ENCODE measurements at places on chromosomes 5 and 9.

- peak; percentile 70 for DNase-seq
Observed at GRCh38 chr9:114097613-114098020, 1.5 kb downstream of the KIF12 start.

DNA sequence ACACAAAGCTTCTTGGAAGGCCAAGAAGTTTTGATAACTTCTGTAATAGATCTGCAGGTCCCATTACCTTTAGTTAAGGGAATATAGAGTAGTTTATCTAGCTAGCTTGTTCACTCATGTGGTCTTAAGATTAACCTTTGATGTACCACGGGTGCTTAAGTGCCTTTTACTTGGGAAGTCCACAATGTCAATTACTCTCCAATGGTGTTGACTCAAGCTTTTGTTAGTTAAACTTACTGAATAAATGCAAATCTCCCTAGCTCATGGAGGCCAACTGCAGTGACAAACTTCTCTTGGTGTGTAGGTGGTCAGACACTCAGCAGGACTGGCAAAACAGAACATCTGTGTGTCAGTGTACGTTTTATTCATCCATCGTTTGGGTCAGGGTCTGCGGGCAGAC is 501.5 kb downstream of the ELAVL2 start:
- no peak for DNase-seq

DNA sequence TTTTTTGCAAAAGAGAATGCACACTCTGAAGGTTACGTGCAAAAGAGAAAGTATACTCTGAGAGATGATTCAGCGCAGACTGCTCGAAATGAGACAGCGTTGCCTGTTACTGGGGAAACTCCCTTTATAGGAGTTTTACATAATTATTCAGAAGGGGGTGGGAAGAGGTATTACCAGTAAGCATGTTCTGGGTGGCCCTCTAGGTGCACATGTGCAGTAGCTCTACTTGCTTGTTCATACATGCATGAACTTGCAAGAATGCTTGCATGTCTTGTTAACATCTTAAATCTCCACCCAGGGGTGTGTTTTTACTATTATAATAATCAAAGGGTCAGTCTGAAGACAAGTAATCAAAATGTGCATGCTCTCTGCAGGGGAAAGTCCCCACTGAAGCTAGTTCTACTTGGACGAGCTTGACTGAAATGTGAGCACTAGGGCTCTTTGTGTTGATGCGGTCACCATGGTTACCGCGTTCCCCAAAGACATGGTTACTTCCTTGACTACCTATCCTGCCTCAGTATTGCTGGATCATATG is 75.5 kb downstream of the SGCD start:
- DNase-seq: peak; percentile 64

DNA sequence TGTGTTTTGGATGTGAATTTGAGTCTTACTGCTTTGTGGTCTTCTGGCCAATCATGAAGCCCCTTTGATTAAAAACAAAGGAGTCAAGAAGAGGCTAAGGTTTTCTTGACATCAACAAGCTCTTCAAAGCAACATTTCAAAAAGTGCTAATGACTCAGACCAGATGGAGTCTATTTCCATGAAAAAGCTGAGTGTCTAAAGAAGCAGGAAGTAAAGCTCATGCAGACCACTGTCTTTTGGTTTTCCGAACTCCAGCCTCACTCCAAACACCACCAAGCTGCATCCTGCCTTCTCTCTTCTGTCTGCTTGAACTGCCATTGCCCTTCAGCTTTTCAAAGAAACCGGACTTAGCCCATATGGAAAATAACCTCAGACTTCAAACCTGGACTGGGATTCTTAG is 115.2 kb downstream of the PRDM6 start:
- DNase-seq: no peak

DNA sequence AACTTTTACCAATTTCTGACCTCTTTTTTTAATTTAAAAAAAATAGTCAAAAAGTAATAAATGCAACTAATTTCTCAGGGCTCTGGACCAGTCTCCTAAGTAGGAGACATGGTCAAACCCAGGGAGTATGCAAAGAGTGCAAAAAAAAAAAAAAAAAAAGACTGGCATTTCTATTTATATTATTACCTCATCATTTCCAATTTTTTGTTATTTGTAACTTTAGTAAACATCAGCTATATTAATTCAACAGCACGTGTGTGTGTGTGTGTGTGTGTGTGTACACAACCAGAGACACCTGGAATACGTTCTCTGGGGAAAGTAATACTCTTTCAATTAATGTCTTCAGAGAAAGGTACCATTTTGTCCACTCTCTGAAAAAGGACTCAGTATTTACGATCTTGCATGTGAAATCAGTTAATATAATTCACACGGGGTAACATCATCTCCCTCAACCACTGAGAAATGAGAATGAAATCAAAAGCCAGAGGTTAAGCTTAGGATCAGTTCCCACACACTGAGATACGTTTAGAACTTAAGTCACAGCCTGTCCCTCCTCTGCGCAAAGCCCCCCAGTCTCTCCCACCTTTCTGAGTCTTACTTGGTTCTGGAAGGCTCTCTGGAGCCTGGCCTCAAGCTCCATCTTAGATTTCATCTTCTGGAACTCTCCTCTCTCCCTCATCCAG is 21.9 kb downstream of the ZNF608 start:
- DNase-seq: peak; percentile 56

DNA sequence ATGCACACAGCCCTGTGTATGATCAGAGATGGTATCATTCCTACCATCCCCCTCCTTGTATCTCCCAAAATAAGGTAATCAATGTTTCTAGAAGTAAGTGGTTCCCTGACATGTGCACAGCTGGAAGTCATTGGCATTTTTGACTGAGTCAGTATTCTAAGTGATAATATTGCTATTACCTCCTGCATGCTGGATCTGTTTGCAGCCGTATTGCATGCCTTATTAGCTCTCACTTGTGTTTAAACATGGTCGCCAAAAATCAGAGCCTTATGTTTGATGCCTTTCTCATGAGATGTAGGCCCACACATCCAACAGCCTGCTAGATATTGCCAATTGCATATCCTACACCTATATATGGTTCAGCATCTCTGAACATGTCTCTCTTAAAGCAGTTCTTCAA is 254.3 kb downstream of the CDH12 start:
- peak; percentile 11 for DNase-seq

DNA sequence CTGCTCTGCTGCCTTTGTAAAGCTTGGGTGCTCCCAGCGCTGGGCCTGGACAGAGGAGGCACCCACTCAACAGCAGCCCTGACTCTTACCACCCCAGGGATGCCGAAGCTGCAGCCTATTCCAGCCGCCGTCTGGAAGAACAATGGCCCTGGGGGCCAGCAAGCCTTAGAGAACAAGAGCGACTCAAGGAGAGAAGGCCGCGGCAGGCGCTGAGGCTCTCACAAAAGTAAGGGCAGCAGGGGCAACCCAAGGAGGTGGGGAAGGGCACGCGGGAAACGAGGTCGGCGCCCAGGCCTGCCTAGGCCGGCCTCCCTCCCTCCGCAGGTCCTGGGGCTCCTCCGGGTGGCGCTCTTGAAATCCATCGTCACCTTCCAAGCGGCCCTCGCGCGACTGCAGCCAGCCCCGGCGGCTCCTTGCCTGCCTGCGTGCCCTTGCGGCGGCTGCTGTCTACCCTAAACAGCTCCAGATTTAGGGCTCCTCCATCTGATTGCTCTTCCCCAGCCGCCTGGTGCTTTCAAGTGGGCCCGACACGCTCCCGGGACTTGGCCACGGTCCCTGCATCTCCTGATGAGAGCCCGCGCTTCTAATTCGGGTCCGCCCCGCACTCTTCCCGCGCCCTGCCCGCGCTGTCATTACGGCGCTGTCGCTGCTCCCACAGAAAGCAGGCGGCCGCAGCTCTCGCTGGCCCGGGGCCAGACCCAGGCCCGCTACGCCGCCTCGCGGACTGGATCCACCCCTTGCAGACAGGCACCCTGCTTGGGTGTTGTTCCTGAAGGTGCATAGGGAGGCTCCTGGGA is 213.3 kb downstream of the SEMA6A start:
- DNase-seq: peak; percentile 87

GRCh38 chr5:39631958-39632357 is 207.2 kb upstream of the DAB2 start:
- DNase-seq: no peak

- DNase-seq: no peak
Observed at GRCh38 chr5:3122985-3123762, 371.7 kb upstream of the IRX2 start.

Data from NCI-H69 (cell line).